ENCODE measurements at places on chromosomes 6 and 20.
A peak's percentile ranks its signal among the peaks of the same experiment; 100 is the strongest.

GRCh38 chr6:101741474-101742171 lies 348.1 kb downstream of the GRIK2 start:
- peak; percentile 47 for DNase-seq

DNA sequence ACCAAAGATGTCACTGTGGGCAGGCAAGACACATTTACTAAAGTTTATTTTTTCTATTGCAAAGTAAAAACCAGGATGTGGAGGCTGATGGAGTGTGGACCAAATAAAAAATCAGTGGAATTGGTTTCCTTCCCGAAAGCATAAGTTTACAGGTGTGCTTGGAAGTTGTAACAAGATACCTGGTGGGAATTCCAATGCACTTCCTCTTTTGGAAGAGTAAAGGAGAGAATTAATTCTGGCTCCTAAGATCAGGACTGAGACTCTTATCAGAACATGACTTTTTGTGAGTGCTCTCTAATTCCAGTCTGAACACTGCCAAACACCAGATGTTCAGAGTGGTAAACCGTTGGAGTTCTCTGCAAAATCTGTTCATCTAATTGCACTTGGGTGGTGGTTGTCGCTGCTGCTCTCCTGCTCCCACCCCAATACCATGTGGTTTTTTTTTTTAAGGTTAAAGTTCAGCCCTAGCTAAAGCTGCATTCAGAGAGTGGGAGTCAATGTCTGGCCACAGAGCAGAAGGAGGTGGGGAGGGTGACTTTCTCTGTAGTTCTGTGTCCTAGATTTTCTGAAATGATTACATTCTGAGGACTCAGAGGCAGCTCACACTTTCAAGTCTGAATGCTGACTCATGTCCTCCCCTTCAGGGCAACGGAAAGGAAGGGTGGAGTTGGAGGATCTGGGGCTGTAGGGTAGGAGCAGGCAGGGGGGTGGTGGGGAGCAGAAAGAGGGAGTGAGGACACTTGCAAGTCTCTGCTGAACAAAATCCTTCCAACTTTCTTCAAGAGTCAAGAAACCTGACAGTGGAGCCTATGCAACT lies 275.8 kb upstream of the PRDM1 start:
- DNase-seq: no peak

GRCh38 chr6:109093732-109094415 lies 772 bp downstream of the SESN1 start:
- no peak for DNase-seq

GRCh38 chr20:38383147-38383546 lies 36.9 kb downstream of the LBP start:
- DNase-seq: no peak

GRCh38 chr20:36384022-36384619 lies 78.0 kb downstream of the DLGAP4 start:
- DNase-seq: no peak

GRCh38 chr20:3398681-3399252 lies 8.7 kb downstream of the DNAAF9 start:
- no peak for DNase-seq
